Stimulated activated CD8-positive, alpha-beta memory T cell treated with anti-CD3 and anti-CD28 coated beads, Interleukin-2, amount 100 ng/mL, for 48 hours (primary cell): ENCODE measurements at places on chromosomes 6 and 20.

- DNase-seq, result no peak
Observed at GRCh38 chr6:75746221-75746620, 2.8 kb upstream of the MYO6 start.

- no peak for DNase-seq
Observed at GRCh38 chr6:119052987-119053386, 25.5 kb downstream of the FAM184A start.

DNA sequence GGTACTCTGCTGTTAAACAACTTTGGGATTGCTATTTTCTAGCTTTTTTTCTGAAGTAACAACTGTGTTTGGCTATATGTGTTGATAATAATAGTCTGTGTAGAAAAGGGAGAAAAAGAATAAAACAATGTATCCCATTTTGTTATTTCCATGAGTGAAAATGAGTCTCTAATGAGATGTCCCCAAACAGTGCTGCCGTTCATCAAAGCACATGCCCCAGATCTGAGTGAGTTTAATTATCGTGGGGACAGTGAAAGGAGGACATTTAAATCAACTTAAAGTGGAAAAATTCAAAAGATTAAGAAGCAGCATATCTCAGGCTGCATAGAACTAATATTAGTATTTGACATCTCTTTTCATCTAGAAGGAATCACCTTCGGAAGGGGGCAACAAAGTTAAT lies 59.6 kb downstream of the NCOA7 start:
- no peak for DNase-seq

- DNase-seq, result no peak
Observed at GRCh38 chr6:170032706-170033309, 258.1 kb downstream of the DLL1 start.

- DNase-seq, result no peak
Observed at GRCh38 chr6:105151644-105152043, 28.2 kb downstream of the POPDC3 start.
